ENCODE measurements at places on chromosomes 13 and 19. TPM values are rescaled to one million over a fixed set of nuclear protein-coding genes. Genes with fewer than 3 reads are reported as not detected.

GRCh38 chr19:34495416-34495815, 13.9 kb downstream of the WTIP start:
- no peaks in the 10 kb centered on the region for H3K4me1 ChIP-seq
- H3K4me3 ChIP-seq, result no peak overlapping the region
- H3K27ac ChIP-seq, result no peak overlapping the region
- H3K36me3 ChIP-seq, result peaks cover 4% of the 10 kb centered on the region
- DNase-seq, result peak; percentile 41

GRCh38 chr19:3225677-3226093, 1.2 kb downstream of the CELF5 start:
- H3K27ac ChIP-seq, result no peak overlapping the region
- H3K27me3 ChIP-seq, result peaks cover 17% of the 10 kb centered on the region
- no peak for DNase-seq
- peaks cover 7% of the 10 kb centered on the region for H3K4me1 ChIP-seq
- no peaks in the 10 kb centered on the region for H3K36me3 ChIP-seq

GRCh38 chr13:35343417-35343816, 133.1 kb downstream of the MAB21L1 start:
- H3K27ac ChIP-seq, result no peak overlapping the region
- no peaks in the 10 kb centered on the region for H3K4me1 ChIP-seq
- DNase-seq, result no peak
- no peaks in the 10 kb centered on the region for H3K27me3 ChIP-seq
- H3K36me3 ChIP-seq, result no peaks in the 10 kb centered on the region

GRCh38 chr13:80923907-80924306, 583.0 kb upstream of the SPRY2 start:
- no peaks in the 10 kb centered on the region for H3K36me3 ChIP-seq
- H3K4me3 ChIP-seq, result no peak overlapping the region
- H3K27me3 ChIP-seq, result no peaks in the 10 kb centered on the region
- DNase-seq, result no peak
- H3K27ac ChIP-seq, result no peak overlapping the region
- no peaks in the 10 kb centered on the region for H3K4me1 ChIP-seq

DNA sequence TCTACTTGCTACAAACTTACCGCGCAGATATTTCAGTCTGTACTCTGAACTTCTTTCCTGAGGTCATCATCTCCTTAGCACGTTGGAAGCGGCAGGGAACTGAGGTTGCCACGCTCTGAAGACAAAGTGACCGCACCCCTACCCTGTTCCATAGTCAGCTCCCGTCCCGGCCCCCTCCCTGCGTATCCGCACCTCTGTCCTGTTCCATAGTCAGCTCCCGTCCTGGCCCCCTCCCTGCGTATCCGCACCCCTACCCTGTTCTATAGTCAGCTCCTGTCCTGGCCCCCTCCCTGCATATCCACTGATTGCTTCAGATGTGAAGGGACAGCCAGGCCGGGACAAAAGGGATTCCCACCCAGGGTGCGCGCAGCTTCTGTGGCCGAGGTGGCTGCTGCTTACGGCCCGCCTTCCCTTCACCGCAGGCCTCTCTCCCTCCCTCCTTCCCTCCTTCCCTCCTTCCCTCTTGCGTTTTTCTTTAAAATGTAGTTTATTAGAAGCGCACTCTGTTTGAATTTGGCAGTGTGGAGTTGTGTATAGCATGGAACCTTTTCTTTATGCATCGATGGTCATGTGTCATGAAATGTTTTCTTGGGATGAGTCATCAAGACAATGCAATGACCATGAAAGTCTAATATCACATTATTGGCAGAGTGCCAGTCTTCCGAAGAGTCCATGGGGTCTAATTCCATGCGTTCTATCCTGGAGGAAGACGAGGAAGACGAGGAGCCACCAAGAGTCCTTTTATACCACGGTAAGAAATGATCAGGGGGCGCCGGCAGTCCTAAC, 21.9 kb upstream of the NDUFS7 start:
- no peak overlapping the region for H3K4me3 ChIP-seq
- H3K27me3 ChIP-seq, result no peaks in the 10 kb centered on the region
- peak overlapping the region; percentile 76 for H3K27ac ChIP-seq
- H3K36me3 ChIP-seq, result peaks cover 24% of the 10 kb centered on the region

GRCh38 chr19:10111405-10111811, at the start of gene P2RY11:
TSS of gene P2RY11 (plus strand) at chr19:10111693. CDS start at chr19:10111722, 29 bp downstream.
- DNase-seq, result no peak
- no peaks in the 10 kb centered on the region for H3K4me1 ChIP-seq
- H3K27ac ChIP-seq, result no peak within 1 kb of the TSS
- peaks cover 76% of the 10 kb centered on the region for H3K36me3 ChIP-seq
- no peaks in the 10 kb centered on the region for H3K27me3 ChIP-seq

- H3K4me3 ChIP-seq, result no peak overlapping the region
- peaks cover 26% of the 10 kb centered on the region for H3K36me3 ChIP-seq
- H3K27ac ChIP-seq, result no peak overlapping the region
- peaks cover 7% of the 10 kb centered on the region for H3K4me1 ChIP-seq
Measured at GRCh38 chr19:46611776-46612175, 10.6 kb downstream of the CALM3 start.

- DNase-seq, result no peak
- peaks cover 29% of the 10 kb centered on the region for H3K4me1 ChIP-seq
- H3K4me3 ChIP-seq, result no peak overlapping the region
- H3K36me3 ChIP-seq, result no peaks in the 10 kb centered on the region
Measured at GRCh38 chr19:18603255-18603957, 3.2 kb downstream of the CRLF1 start.

DNA sequence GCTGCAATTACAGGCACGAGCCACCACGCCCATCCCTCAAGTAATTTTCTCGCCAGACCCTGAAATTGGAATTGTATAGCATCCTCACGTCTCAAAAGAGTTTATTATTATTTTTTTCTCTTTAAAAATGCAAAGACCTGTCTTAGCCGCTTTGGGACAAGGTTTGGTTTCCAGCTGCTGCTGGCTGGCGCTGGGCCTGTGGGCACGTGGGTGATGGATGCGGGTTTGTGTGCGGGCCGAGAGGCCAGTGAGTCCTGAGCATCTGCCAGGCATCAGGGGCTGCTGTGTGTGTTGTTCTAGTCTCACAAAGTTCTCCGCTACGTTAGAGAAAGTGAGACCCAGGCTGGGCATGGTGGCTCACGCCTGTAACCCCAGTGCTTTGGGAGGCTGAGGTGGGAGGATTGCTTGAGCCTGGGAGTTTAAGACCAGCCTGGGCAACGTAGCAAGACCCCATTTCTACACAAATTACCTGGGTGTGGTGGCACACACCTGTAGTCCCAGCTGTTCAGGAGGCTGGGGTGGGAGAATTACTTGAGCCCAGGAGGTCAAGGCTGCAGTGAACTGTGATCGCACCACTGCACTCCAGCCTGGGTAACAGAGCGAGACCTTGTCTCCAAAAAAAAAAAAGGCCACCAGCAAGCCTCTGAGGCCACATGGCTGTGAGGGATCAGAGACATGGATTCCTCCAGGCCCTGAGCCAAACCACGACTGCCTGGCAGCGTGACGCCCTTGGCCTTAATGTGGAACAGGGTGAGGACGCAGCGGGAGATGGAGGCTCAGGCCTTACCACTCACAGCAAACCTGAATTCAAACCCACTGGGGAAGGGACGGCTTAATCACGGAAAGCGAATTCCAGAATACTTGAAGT, 4.7 kb upstream of the TMPRSS9 start:
- H3K27ac ChIP-seq, result no peak overlapping the region
- H3K27me3 ChIP-seq, result peaks cover 5% of the 10 kb centered on the region
- H3K36me3 ChIP-seq, result peaks cover 33% of the 10 kb centered on the region

GRCh38 chr13:26946684-26947343, 186.2 kb upstream of the GPR12 start:
- no peaks in the 10 kb centered on the region for H3K27me3 ChIP-seq
- H3K36me3 ChIP-seq, result no peaks in the 10 kb centered on the region
- H3K4me3 ChIP-seq, result no peak overlapping the region
- no peak for DNase-seq

- no peaks in the 10 kb centered on the region for H3K4me1 ChIP-seq
- H3K27me3 ChIP-seq, result no peaks in the 10 kb centered on the region
- no peak for DNase-seq
- no peaks in the 10 kb centered on the region for H3K36me3 ChIP-seq
- no peak overlapping the region for H3K27ac ChIP-seq
Measured at GRCh38 chr13:41503356-41503755, 46.0 kb downstream of the RGCC start.

DNA sequence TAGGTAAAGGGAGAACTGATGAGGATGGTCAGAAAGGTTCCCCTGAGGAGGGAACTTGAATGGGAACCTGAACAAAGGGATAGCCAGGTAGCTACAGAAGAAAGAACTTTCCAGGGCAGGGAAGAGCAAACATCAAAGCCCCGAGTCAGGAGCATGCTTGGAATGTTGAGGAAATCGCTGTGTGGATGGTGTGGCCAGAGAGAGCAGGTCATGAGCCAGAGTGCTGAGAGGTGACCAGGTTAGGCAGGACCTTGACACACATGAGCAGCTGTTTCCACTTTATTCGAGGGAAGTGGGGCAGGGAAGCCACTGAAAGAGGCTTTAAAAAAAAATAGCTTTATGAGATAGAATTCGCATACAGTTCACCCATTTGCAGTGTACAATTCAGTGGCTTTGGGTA, 4.4 kb downstream of the RAB8A start:
- H3K36me3 ChIP-seq, result peaks cover 32% of the 10 kb centered on the region
- H3K27ac ChIP-seq, result no peak overlapping the region
- H3K4me3 ChIP-seq, result no peak overlapping the region
- peaks cover 44% of the 10 kb centered on the region for H3K4me1 ChIP-seq

DNA sequence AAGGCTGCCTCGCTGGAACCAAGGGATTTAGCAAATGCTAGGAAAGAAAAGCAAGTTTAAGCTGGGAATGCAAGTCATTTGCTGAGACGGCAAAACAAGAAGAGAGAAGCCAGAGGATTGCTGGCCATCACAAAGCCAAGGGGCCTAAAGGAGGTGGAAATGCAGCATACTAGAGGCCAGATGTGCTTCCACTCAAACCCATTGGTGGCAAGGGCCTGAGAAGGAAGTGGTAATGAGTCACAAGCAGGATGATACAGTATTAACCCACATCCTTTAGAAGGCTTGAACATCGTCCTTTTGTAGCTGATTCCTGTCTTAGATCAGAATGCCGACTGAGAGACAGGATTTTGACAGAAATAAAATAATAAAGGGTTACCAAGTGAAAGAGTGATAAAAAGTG, 68.2 kb downstream of the ITGBL1 start:
- H3K4me1 ChIP-seq, result no peaks in the 10 kb centered on the region
- no peaks in the 10 kb centered on the region for H3K36me3 ChIP-seq
- DNase-seq, result no peak
- H3K27me3 ChIP-seq, result no peaks in the 10 kb centered on the region

- DNase-seq, result no peak
- no peak overlapping the region for H3K4me3 ChIP-seq
- H3K27ac ChIP-seq, result no peak overlapping the region
- no peaks in the 10 kb centered on the region for H3K36me3 ChIP-seq
Measured at GRCh38 chr13:50033725-50034124, 18.5 kb downstream of the KCNRG start.

The PSG2 gene
- total RNA-seq, result not detected

The KCNN1 gene
- total RNA-seq, result 0.55 TPM

The CCDC169 gene
- 3.0 TPM for total RNA-seq

The NLRP7 gene
- not detected for total RNA-seq

The ZNF773 gene
- total RNA-seq, result 8.4 TPM

The TPTE2 gene
- total RNA-seq, result not detected

The IGSF23 gene
- not detected for total RNA-seq

The LSM14A gene
- 138 TPM for total RNA-seq

Data from sigmoid colon (tissue), 7 donors.